ENCODE measurements at places on chromosomes 3 and 15. TPM values are rescaled to one million over a fixed set of nuclear protein-coding genes. Genes with fewer than 3 reads are reported as not detected.

GRCh38 chr3:134105876-134106556 lies 76.3 kb upstream of the SLCO2A1 start:
- no peak overlapping the region for H3K27ac ChIP-seq
- no peak overlapping the region for H3K4me3 ChIP-seq
- H3K4me1 ChIP-seq, result 0 out of 2 replicates have a peak, but pooled peaks cover 3% of the 10 kb centered on the region
- H3K27me3 ChIP-seq, result no peaks in the 10 kb centered on the region
- DNase-seq, result no peak
- no peaks in the 10 kb centered on the region for H3K36me3 ChIP-seq

DNA sequence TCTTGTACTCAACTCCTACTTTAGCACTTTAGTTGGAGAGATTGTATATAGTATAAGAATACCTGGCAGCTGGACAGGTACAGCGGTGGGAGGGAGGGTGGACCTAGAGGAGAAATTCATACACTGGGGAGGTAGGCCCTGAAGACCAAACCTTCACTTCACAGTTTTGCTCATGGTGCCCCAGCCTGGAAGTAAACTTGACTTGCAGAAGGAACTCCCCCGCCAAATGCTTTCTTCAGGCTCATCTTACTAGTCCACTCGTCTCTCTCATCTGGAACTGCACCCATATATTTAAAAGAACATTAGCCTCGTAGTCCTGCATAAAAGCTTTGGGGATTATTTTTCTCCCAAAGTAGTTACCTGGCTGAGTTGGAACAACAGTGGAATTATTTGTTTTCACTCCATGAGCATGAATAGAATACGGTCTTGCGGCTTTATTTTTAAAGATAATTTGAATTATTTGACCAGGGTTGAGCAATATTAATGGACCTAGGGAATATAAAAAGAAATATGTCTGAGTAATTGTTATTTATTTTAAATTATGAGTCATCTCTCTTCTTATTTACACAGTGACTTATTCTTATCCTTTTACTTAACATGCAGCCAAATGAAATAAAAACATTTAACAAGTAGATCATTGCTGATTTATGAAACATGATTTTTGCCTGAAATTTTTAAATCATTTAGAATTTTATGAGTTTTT lies 25.5 kb upstream of the CP start:
- no peak overlapping the region for H3K4me3 ChIP-seq
- no peak for DNase-seq
- H3K27ac ChIP-seq, result no peak overlapping the region
- H3K36me3 ChIP-seq, result no peaks in the 10 kb centered on the region

DNA sequence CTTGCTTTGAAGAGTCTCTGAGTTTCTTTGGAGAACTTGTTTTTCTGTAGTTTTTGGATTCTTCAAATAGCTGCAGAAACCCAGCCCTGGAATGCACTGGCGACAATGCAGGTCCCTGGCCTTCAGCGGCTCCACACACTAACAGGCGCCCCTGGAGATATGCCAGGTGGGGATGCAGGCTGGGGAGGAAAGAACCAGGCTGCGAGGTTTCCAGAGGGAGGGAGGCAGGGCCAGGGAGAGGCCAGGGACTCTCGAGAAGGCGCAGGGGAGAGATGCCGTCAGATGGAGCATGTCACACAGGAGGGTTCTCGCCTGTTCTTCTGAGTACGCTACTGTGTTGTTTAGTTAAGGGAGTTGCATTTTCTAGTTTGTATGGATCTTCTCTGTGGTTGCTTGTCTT lies 283.1 kb downstream of the GABRG3 start:
- DNase-seq, result no peak
- H3K27me3 ChIP-seq, result no peaks in the 10 kb centered on the region
- no peaks in the 10 kb centered on the region for H3K36me3 ChIP-seq
- peaks cover 4% of the 10 kb centered on the region for H3K4me1 ChIP-seq

GRCh38 chr15:59933607-59934006 lies 70.5 kb upstream of the FOXB1 start:
- no peak for DNase-seq
- no peak overlapping the region for H3K4me3 ChIP-seq
- no peaks in the 10 kb centered on the region for H3K27me3 ChIP-seq
- peaks cover 3% of the 10 kb centered on the region for H3K4me1 ChIP-seq
- H3K36me3 ChIP-seq, result no peaks in the 10 kb centered on the region

DNA sequence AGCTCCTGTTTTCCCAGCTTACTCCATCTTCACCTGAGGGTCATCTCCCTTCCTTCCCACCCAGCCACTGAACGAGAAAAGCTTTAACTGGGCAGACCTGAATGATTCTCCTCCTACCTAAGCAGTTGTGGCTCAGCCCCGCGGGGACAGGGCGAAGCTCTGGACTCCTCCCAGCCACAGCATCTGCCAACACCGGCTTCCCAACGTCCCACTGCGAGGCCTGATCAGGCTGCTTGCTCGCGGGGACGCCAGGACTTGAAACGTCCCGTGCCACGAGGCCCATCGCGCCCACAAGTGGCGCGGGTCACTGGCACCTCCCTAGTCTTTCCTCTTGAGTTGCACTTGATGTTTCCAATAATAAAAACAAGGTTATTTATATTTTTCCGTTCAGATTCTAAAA lies at the start of gene SPATA16:
Gene SPATA16, minus strand, starts transcription at position 250 of the 400 bp plus-strand sequence. CDS start 23,504 bp downstream, outside the sequence.
- H3K4me1 ChIP-seq, result no peaks in the 10 kb centered on the region
- H3K4me3 ChIP-seq, result no peak within 1 kb of the TSS
- H3K27ac ChIP-seq, result no peak within 1 kb of the TSS
- H3K27me3 ChIP-seq, result no peaks in the 10 kb centered on the region

GRCh38 chr15:91915576-91915975 lies 62.1 kb downstream of the SLCO3A1 start:
- H3K4me3 ChIP-seq, result no peak overlapping the region
- H3K27ac ChIP-seq, result no peak overlapping the region
- no peaks in the 10 kb centered on the region for H3K27me3 ChIP-seq
- H3K36me3 ChIP-seq, result no peaks in the 10 kb centered on the region

- no peaks in the 10 kb centered on the region for H3K27me3 ChIP-seq
- H3K36me3 ChIP-seq, result no peaks in the 10 kb centered on the region
- H3K27ac ChIP-seq, result no peak overlapping the region
- H3K4me3 ChIP-seq, result no peak overlapping the region
Observed at GRCh38 chr15:42152921-42153698, 3.3 kb downstream of the PLA2G4F start.

DNA sequence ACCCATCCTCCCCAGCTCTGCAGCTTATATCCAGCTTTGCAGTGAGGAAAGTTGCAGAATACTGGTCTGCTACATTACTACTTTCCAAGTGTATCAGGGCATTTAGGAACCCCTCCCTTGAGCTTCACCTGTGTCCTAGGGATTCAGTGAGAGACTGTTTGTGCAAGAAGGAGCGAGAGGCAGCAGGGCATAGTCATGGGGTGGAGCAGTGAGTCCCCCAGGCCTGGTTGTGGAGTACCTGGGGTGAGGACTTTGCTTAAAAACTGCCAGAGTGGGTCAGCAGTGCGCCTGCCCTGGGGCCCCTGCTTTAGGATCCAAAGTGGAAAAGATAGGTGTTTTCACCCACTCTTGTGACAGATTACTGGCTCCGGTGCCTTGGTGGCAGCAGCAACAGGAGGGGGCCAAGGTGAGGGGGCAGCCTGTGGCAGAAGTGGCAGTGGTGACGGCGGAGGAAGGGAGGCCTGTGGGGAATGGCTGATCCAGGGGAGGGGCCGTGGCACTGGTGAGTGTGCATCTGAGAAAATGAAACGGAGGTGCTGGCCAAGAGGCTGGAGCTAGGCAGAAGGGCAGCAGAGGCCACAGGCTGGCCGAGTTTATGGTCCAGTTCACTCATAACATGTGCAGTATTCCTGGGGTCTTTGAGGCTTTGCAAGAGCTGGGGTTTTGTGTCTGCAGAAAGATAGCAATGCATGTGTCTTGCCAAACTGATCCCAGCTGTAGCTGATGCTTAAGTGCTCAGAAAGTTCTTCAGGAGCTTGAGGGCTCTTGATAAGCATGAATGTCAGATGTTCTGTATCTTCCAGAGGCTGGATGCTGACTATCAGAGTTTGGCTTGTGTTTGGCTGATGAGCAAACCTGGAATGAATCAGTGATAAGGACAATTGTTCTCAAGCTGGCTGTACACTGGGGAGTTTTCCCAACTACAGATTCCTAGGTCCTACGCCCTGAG lies 43.4 kb downstream of the GOLGA6A start:
- no peak overlapping the region for H3K4me3 ChIP-seq
- no peaks in the 10 kb centered on the region for H3K27me3 ChIP-seq
- H3K4me1 ChIP-seq, result peaks cover 6% of the 10 kb centered on the region
- H3K27ac ChIP-seq, result no peak overlapping the region
- DNase-seq, result no peak

- H3K4me3 ChIP-seq, result no peak overlapping the region
- DNase-seq, result no peak
- H3K27me3 ChIP-seq, result no peaks in the 10 kb centered on the region
- no peak overlapping the region for H3K27ac ChIP-seq
Observed at GRCh38 chr15:41778521-41778920, 4.2 kb downstream of the MAPKBP1 start.

DNA sequence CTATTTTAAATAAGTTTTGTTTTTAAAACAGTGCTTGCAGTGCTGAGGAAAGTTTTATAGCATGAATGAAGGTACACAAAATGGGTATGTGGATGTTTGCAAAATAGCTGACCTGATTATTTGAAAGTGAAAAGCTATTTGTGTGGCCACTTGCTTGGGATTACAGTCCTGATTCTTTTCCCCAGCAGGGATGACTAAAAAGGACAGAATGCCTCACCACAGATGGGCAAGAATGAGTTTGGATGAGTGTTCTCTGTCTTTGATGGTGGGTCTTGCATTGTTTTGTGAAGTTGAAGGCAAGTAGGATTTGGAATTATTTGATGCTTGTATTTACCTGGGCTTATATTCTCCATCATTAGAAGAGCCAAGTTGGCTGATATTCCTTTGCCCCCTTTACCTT lies 48.8 kb upstream of the MEIS2 start:
- H3K4me3 ChIP-seq, result no peak overlapping the region
- no peak for DNase-seq
- no peaks in the 10 kb centered on the region for H3K27me3 ChIP-seq
- H3K4me1 ChIP-seq, result peaks cover 7% of the 10 kb centered on the region
- H3K27ac ChIP-seq, result no peak overlapping the region

DNA sequence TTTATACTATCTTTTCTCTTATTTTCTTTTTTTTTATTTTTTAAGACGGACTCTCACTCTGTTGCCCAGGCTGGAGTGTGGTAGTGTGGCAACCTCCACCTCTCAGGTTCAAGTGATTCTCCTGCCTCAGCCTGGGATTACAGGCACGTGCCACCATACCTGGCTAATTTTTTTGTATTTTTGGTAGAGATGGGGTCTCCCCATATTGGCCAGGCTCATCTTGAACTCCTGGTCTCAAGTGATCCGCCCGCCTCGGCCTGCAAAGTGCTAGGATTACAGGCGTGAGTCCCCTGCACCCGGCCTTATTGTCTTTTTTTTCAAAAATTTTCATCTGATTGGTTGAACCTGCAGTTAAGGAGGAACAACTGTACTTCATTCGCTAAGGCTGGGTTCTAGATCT lies 21.8 kb downstream of the ABHD2 start:
- H3K27me3 ChIP-seq, result no peaks in the 10 kb centered on the region
- peaks cover 12% of the 10 kb centered on the region for H3K4me1 ChIP-seq
- DNase-seq, result no peak
- H3K27ac ChIP-seq, result no peak overlapping the region

The HEG1 gene
- 13.1 TPM for total RNA-seq

The FANCD2OS gene
- not detected for total RNA-seq

The MUC4 gene
- 2.0 TPM for total RNA-seq

The BBX gene
- 37.2 TPM for total RNA-seq
